ENCODE measurements at places on chromosomes 4 and X.
A peak's percentile ranks its signal among the peaks of the same experiment; 100 is the strongest.

- no peak for DNase-seq
Observed at GRCh38 chr4:186351668-186352194, 85.7 kb downstream of the F11 start.

- DNase-seq, result no peak
Observed at GRCh38 chrX:55004231-55004630, 4.1 kb downstream of the APEX2 start.

DNA sequence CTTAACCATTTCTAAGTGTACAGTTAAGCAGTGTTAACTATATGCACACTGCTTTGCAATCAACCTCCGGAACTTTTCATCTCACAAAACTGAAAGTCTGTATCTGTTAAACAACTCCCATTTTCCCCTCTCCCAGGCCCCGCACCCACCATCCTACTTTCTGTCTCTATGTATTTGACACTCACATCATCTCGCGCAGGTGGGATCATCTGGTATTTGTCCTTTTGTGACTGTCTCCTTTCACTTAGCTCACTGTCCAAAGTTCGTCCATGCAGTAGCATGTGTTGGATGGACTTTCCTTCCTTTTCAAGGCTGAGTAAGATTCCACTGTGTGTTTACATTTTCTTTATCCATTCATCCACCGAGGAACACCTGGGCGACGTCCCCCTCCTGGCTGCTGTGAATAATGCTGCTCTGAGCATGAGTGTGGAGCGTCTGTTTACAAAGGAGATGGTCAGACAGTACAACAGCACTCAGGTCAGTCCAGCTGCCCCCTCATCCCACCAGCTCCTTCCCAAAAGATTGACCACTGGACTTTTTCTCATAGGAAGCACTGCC, 39.8 kb downstream of the DCTD start:
- DNase-seq, result no peak

GRCh38 chr4:8356856-8357255, 83.7 kb downstream of the ACOX3 start:
- DNase-seq, result no peak

DNA sequence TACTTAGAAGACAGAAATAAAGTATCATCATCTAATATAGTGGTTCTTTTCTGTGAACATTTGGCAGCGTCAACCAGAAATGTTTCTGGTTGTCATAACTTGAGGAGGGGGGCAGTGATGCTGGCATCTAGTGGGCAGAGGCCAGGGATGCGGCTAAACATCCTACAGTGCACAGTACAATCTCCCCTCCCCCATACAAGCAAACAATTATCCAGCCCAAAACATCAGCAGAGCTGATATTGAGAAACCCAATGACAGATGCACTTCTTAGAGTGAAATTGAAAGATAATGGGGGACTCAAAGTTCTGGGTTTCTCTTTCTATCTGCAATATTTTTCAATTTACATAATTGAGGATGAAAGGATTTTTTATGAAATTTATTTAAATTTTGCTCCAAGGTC, 1.9 kb upstream of the EIF1AX start:
- DNase-seq, result no peak

DNA sequence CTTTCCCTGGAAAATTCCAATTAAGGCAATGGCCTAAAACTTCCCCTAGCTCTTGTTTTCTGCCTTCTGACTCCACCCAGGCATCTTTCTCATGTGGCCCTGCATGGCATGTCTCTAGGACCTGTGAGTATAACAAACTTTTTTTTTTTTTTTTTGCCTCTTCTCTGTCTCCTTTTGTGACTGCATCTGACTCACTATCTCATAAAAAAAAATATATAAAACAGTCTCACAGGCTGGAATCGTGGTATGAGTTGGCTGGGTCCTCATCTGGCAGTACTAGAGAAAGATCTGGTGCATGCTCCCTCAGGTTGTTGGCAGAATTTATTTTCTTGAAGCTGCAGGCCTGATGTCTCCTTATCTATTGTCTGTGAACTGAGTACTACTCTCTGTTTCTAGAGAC, 313.9 kb downstream of the TECRL start:
- no peak for DNase-seq

GRCh38 chrX:56530011-56530410, 33.4 kb upstream of the UBQLN2 start:
- no peak for DNase-seq

GRCh38 chr4:184310171-184310567, 92.5 kb upstream of the ENPP6 start:
- DNase-seq, result no peak

- DNase-seq, result no peak
Observed at GRCh38 chrX:9153300-9153699, 119.4 kb upstream of the FAM9B start.

DNA sequence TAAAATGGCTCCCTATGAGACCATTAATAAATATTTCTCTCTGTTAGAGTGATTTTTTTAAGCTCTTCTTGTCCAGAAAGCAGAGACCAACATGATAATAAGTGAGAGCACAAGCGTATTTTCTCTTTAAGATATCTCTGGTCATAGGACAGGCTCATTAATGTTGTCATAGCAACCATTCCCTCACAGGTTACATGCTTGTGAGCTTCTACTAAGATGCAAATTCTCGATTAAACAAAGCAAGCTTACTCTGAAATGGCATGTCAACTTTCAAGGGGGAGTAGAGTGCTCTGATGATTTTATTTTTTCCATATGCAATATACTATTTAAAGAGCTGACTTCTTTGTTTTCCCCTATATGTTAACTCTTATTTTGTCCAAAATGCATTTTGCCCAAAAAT, 487.2 kb upstream of the LCORL start:
- no peak for DNase-seq

- DNase-seq, result no peak
Observed at GRCh38 chrX:21974011-21974385, 33.5 kb downstream of the SMS start.

- DNase-seq, result no peak
Observed at GRCh38 chr4:66946761-66947160, 598.5 kb downstream of the CENPC start.

GRCh38 chrX:154030715-154031305, 11.1 kb upstream of the IRAK1 start:
- DNase-seq, result no peak

- no peak for DNase-seq
Observed at GRCh38 chrX:118521435-118521834, 25.8 kb downstream of the DOCK11 start.

GRCh38 chr4:53348046-53348445, 17.8 kb downstream of the SCFD2 start:
- no peak for DNase-seq

DNA sequence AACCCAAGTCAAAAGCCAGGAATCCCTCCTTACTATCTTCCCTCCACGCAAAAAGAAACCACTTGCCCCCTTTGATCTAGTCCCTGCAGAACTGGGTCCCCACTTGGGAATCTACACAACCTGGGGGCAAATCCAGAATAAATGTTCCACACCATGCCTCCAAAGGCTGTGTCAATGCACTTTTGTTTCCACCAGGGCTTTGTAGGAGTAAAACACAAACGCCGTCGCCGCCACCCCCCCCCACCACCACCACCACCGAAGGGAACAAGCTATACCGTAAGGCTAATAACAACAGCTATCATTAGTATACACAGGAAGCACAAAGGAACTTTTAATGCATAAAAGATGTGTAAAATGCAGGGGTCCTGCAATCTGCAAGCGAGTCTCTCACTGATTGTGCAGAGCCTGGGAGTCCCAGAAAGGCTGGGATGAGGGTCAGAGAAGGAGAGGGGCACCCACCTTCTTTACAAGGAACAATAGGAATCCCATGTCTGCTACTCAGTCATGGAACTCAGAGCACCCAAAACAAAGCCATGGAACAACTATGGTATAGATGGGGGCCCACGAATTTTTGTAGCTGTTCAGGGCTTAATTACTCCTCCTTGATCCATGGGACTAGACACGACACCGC, 13.2 kb downstream of the BCOR start:
- DNase-seq, result no peak

GRCh38 chr4:156473151-156473550, 498.4 kb downstream of the PDGFC start:
- no peak for DNase-seq

- DNase-seq, result no peak
Observed at GRCh38 chr4:141121768-141122454, 11.4 kb downstream of the RNF150 start.

DNA sequence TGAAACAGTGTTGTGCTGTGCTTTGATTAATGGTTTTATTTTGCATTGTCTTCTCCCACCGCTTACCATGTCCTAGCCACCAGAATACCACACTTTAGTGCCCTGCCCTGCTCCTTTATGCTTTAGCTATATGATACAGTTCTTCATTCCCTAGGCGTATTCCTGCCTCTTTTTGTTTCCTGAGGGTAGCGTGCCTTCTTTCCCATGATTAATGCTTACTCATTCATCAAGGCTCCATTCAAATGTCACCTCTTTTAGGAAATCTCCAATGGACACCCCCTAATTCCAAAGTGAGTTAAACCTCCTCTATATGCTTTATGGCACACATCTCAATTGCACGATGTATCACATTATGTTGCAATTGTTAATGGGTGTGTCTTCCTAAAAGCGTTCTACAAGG, 46.3 kb downstream of the SPANXD start:
- DNase-seq, result no peak

DNA sequence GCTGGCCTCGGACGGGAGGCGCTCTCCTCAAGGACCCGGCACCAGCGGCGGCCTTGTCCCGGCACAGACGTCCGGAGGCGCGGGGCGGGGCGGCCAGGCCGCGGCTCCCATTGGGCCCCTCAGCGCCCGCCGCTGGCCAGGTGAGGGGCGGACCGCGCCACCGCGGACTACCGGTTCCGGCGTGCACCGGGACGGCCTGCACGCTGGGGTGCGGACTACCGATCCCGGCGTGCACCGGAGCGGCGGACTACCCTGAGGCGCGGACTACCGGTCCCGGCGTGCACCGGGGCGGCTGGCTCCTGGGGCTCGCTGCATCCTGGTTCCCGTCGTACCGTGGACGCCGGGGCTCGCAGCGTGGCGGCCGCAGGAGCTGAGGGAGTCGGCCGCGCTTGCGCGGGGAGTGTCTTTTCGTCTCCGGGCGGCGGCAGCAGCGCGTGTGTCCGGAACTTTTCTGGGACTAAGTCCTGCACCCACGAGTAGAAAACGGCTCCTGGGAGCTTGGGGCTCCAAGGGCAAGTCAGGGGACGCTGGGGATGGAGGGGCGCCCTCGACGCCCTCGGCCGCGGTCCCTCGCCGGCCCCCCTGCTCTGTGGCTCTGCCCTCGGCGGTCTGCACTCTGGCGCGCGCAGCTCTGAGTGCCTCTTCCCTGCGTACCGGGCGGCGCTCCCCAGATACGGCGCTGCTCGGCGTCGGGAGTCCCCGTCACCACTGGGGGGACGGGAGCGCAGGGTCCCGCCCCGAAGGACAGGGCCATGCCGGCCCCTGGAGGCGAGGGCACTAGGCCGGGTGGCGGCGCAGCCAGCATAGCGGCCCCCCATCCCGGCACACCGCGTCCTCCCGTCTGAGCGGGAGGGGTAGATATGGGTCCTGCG, at the start of gene LETM1:
TSS of gene LETM1 (minus strand) at position 86 of the 872 bp plus-strand sequence. CDS start 206 bp downstream, outside the sequence.
- DNase-seq, result peak; percentile 87

DNA sequence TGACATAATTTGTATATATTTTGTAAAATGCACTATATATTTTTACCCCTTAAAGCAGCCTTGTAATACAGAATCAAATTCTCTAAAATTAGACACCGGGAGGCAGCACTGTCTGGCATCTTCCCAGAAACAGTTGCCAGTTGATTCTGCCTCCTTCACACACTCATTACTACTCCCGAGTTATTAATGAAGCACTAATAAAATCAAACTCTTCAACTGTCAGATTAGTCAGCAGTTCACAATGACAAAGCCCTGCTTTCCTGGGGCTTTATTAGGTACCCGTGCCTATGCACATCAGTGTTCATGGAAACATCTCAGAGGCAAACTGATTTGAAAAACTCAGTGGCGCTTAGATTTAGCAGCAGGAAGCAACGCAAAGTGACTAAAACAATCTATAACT, 103.5 kb upstream of the VEGFC start:
- DNase-seq, result no peak

GRCh38 chr4:31667686-31668085, 947.5 kb downstream of the PCDH7 start:
- no peak for DNase-seq

DNA sequence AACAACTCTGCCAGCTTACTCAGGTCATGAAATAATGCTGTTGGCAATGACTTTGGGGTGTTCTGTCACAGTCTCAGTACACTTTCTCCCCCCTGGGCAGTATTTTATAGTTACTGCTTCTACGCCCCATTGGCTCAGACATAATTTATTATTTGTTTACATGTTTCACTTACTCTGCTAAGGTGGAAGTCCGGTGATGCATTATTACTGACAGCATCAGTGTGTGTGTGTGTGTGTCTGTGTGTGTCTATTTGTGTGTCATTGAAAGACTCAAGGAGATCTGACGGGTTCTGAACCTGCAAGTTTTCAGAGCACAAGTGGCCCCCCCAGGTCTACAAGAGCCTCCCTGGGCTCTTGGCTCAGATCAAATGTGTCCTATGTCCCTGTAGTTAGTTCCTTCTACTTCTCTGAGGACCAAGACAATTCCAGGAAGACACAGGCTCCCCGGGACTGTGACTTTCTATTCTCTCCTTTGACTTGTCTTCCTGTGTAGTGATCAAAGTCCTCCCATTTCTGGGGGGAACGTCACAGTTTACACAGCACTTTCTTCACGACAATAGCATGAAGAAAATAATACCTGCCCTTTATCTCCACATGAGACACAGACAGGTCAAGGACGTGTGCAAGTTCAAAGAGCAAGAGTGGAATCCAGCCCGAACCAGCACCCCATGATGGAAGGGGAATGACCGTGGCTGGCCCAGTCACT, 283.7 kb upstream of the GATB start:
- no peak for DNase-seq

- DNase-seq, result no peak
Observed at GRCh38 chr4:21544415-21544814, 404.2 kb downstream of the KCNIP4 start.

DNA sequence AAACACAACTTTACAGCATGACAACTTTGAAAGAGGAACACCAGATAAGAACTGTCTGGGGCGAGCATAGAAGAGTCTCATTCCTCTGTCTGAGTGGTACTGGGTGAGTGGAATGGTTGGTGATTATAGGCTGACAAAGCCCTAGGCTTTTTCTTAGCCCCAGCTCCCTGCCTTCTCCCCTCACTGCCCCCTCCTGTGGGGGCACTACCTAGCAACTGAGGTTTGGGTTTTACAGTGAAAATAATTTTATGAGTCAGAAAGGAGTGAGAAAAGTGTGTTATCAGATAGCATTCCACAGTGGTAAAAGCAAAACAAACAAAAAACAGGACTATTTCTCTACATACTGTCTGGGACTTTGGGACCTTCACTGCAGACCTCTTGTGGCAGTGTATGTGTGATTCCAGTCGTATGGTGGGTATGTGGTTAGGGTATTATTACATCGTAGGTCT, 10.5 kb upstream of the TMEM165 start:
- no peak for DNase-seq

All from cortex of kidney (tissue), 1 donor.